ENCODE measurements at places on chromosomes 13 and 19. TPM values are rescaled to one million over a fixed set of nuclear protein-coding genes. Genes with fewer than 3 reads are reported as not detected.

DNA sequence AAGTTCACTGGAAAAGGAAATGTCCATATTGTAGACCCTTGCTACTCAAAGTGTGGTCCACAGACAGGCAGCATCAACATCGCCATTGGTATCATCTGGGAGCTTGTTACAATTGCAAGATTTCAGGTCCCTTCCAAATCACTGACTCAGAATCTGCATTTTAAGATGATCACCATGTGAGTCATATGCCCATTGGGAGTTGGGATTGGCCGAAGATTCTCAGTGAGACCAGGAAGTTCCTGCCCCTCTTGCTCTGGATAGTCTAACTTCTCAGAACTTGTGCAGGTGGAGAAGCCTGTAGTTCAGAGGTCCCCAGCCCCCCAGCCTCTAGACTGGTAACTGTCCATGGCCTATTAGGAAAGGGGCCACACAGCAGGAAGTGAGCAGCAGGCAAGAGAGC is 48.9 kb upstream of the URAD start:
- no peak for DNase-seq
- H3K27ac ChIP-seq = no peak overlapping the region
- H3K4me3 ChIP-seq = no peak overlapping the region

DNA sequence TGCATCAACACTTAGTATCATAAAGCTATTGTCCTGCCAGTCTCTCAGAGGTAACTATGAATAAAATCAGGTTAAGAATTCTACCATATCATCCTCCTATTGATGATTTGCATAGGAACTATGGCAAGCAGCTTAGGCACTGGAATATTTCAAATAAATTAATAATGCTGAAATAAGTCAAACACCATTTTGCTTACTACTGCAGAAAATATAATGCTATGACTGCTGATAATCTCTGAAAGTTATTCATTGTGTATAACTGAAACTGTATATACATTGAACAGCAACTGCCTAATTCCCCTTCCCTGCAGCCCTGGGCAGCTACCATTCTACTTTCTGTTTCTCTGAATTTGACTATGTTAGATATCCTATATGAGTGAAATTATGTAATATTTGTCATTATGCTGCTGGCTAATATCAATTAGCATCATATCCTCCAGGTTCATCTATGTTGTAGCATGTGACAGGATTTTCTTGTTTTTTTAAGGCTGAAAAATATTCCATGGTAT is 318.8 kb upstream of the SGCG start:
- no peaks in the 10 kb centered on the region for H3K36me3 ChIP-seq
- no peak for DNase-seq
- no peaks in the 10 kb centered on the region for H3K27me3 ChIP-seq
- no peak overlapping the region for H3K27ac ChIP-seq
- no peaks in the 10 kb centered on the region for H3K4me1 ChIP-seq

DNA sequence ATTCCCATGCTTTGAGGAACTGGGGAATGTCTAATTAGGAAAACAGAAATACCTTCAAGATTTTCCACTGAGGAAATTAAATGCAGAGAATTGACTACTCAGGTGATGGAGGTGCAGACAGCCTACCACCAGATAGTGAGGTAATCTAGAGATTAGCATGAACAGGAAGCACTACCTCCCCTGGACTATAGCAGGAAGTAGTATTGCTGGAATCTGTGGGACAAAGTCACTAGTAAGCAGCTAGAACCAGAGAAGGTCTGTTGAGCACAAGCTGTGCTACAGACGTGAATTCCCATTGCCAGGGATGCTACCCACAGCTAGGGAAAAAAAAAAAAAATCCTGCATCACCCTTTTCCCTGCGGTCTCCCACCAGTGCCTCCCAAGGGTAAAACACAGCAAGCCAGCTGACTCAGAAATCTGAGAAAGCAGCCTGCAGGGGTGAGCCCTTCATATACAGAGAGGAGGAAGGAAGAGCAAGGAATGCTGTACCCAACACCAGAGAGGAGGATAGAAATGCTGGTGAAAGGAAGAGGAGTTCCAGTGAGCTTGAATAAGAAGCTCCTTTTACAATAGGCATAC is 10.2 kb downstream of the ENOX1 start:
- H3K4me3 ChIP-seq = no peak overlapping the region
- no peaks in the 10 kb centered on the region for H3K4me1 ChIP-seq
- no peak overlapping the region for H3K27ac ChIP-seq
- H3K36me3 ChIP-seq = no peaks in the 10 kb centered on the region
- H3K27me3 ChIP-seq = no peaks in the 10 kb centered on the region
- no peak for DNase-seq

GRCh38 chr13:113616991-113617749 is 32.6 kb downstream of the TFDP1 start:
- no peak for DNase-seq
- H3K27me3 ChIP-seq = no peaks in the 10 kb centered on the region
- no peaks in the 10 kb centered on the region for H3K36me3 ChIP-seq
- no peak overlapping the region for H3K27ac ChIP-seq
- H3K4me3 ChIP-seq = no peak overlapping the region

DNA sequence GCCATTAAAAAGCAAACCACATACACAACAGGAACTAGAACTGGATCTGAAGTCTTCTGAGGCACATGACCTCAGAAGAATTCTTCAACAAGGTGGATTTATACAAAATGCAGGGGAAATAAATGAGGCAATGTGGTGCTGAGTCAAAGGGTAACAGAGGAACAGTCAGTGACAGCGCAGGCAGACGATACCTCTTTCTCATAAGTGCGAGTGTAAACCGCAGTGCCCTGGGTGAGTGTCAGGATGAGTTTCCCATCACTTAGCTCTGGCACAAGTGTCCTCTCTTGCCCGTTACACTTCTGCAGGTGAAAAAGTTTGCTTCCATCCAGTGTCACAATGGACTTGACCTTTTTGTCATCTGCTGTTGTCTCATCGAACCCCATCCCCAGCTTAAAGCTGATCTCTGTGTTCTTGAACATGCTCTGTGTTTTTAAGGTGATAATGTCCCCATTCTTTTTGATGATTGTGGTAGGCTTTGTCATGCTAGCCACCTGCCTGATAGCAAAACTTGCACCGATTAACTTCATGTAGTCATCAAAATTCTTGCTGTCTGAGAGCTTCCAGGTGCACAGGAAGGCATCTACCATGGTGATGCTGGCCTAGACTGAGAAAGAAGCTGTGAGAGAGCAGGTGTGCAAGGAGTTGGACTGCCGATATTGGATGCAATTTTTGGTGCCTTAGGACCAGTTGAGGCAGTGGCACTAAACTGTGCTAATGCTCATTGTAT is 97.3 kb downstream of the AKAP11 start:
- H3K27me3 ChIP-seq = no peaks in the 10 kb centered on the region
- no peaks in the 10 kb centered on the region for H3K4me1 ChIP-seq
- H3K27ac ChIP-seq = no peak overlapping the region
- no peaks in the 10 kb centered on the region for H3K36me3 ChIP-seq

- no peak for DNase-seq
- H3K4me1 ChIP-seq = no peaks in the 10 kb centered on the region
Observed at GRCh38 chr13:88459331-88459730, 788.2 kb downstream of the SLITRK5 start.

- H3K27me3 ChIP-seq = no peaks in the 10 kb centered on the region
- no peaks in the 10 kb centered on the region for H3K36me3 ChIP-seq
- no peak for DNase-seq
Observed at GRCh38 chr13:109509154-109509900, 277.1 kb downstream of the IRS2 start.

- H3K4me3 ChIP-seq = no peak overlapping the region
- DNase-seq = no peak
- H3K4me1 ChIP-seq = peaks cover 22% of the 10 kb centered on the region
- no peaks in the 10 kb centered on the region for H3K36me3 ChIP-seq
- H3K27me3 ChIP-seq = no peaks in the 10 kb centered on the region
Observed at GRCh38 chr13:43877766-43878165, 1.8 kb downstream of the CCDC122 start.

DNA sequence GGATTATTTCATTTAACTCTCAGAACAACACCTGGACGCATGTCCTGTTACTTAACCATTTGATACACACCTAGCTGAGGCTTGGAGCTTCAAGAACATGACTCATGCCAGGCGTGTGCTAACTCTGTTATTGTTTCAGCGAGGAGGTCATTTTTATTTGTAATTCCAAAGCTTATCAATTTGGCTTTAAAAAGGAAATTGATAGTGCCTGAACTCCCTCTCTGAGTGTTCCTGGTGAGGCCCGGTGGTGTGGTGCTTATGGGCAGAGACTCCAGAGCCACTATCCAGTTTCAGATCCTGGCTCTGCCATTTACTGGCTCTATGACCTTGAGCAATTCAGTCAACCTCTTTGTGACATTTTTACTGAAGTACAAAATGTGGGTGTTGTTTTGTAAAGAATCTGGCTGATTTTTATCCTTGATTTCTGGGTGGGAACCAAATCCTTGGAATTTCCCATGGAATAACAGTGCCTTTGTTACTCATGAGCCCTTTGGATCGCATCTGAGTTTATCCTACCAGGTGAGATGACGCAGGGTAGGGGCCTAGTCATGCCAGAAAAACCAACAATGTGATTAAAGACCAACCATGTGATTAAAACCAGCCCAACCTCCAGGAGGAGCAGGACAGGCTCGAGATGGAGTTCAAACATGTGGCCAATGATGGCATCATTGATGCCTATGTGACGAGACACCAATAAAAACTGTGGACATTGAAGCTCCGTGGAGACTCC is 198.8 kb downstream of the MYO16 start:
- no peaks in the 10 kb centered on the region for H3K4me1 ChIP-seq
- DNase-seq = no peak
- no peaks in the 10 kb centered on the region for H3K27me3 ChIP-seq
- H3K36me3 ChIP-seq = no peaks in the 10 kb centered on the region
- H3K4me3 ChIP-seq = no peak overlapping the region

DNA sequence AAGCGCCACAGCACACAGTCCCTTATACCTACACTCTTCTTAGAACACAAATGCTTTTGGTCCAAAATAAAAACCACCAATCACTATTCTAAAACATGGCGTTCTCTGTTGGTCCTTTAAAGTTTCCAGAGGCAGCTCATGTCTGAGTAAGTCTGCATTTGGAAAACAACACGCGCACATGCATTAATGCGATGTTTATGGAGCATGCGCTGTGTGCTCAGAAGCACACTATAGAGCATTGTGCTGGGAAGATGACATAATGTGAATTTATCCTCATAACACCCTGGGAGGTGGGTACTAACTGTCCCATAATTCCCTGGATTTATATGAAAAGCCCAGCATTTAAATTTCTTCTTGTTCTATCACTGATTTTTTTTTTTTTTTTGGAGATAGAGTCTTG is 10.7 kb downstream of the ZNF682 start:
- H3K4me3 ChIP-seq = no peak overlapping the region
- DNase-seq = no peak
- no peaks in the 10 kb centered on the region for H3K36me3 ChIP-seq
- no peak overlapping the region for H3K27ac ChIP-seq
- H3K27me3 ChIP-seq = no peaks in the 10 kb centered on the region

DNA sequence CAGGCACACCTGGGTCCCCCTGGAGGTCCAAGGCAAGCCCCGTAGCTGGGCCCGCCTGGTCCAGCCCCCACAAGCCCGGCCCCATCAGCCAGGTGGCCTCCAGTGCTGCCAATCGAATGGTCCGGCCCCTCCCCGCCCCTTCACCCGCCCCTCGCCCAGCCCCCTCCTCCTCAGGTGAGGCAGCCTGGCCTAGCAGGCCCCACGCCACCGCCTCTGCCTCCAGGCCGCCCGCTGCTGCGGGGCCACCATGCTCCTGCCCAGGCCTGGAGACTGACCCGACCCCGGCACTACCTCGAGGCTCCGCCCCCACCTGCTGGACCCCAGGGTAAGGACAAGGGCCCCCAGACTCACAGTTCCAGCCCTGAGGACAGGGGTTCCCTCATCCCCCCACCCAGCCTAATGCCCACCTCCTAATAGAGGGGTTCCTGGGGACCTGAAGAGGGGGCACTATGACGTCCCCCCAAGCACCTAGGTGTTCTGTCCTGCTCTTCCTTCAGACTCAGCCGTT is at the start of gene HPN:
Gene HPN, plus strand, starts transcription at position 174 of the 508 bp plus-strand sequence. CDS start 786 bp downstream, outside the sequence.
- H3K27ac ChIP-seq = peak within 1 kb of the TSS; percentile 64
- H3K4me3 ChIP-seq = no peak within 1 kb of the TSS
- H3K27me3 ChIP-seq = peaks cover 33% of the 10 kb centered on the region
- no peak for DNase-seq
- no peaks in the 10 kb centered on the region for H3K36me3 ChIP-seq

CRB3 gene
- total RNA-seq = 0.36 TPM

ADAMTSL5 gene
- total RNA-seq = 2.6 TPM

MBD3 gene
- 52.3 TPM for total RNA-seq

DMKN gene
- 6.1 TPM for total RNA-seq

All from sigmoid colon (tissue), 7 donors.